ENCODE measurements at places on chromosomes 2 and 18.
A peak's percentile ranks its signal among the peaks of the same experiment; 100 is the strongest.

GRCh38 chr2:22855081-22855480 lies 529.9 kb upstream of the KLHL29 start:
- DNase-seq = no peak

DNA sequence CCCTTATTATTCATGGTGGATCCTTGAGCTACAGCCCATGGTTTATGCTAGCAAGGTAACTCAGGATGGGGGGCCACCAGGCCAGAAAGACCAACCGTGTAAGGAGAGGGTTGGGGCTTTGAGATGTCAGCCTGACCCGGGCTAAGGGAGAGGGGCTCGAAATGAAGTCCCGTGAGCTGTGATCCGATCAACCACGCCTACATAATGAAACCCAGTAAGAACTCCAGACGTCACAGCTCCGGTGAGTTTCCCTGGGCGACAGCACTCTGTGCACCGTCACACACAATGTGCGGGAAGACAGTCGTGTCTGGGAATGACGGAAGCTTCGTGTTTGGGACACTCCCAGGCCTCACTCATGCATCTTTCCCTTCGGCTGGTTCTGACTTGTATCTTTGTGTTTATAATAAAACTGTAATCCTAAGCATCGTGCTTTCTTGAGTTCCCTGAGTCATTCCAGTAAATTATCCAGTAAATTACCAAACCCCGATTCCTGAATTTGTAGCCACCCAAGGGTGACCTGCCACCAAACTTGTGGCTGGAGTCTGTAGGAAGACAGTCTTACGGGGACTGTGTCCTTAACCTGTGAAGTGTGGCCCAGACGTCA lies 44.2 kb downstream of the CYP27C1 start:
- DNase-seq = no peak

GRCh38 chr2:157866202-157866601 lies 9.9 kb downstream of the ACVR1 start:
- no peak for DNase-seq

DNA sequence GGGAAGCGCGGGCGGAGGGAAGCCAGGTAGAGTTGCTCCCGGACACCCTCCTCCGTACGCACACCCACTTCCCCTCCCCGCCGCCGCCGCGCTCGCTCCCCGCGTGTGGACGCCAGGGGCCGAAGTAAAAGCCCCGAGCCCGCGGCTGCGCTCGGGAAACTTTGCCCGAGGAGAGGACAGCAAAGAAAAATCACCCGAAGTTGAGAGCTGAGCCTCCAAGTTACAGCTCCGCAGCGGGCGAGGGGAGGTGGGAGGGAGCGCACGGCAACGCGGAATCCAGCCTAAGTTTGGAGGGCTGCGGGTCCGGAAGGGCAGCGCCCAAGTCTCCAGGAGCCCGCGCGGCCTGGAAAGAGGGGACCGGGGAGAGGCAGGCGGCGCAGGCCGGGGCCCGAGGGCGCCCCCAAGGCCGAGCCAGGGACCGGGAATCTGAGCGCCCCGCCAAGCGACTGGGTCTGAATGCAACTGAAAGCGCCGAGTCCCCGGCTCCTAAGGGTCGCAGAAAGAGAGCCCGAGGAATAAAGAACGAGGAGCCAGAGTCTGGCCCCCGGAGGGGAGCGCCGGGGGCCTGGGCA lies 706 bp upstream of the BCL11A start:
- DNase-seq = peak; percentile 42

GRCh38 chr2:102337481-102338386 lies 17.9 kb upstream of the IL18R1 start:
- DNase-seq = no peak

DNA sequence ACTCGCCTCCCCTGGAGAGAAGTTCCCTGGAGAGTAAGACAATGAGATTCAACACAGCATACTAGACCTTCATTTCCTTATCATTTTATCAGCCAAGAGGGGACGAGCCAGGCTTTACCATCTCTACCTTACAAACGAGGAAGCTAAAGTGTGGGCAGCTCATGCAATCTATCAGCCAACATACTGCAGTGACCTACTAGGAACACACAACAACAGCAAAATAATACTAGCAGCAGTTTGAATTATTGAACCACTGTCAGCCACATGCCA lies 60.0 kb upstream of the TEX51 start:
- DNase-seq = no peak

DNA sequence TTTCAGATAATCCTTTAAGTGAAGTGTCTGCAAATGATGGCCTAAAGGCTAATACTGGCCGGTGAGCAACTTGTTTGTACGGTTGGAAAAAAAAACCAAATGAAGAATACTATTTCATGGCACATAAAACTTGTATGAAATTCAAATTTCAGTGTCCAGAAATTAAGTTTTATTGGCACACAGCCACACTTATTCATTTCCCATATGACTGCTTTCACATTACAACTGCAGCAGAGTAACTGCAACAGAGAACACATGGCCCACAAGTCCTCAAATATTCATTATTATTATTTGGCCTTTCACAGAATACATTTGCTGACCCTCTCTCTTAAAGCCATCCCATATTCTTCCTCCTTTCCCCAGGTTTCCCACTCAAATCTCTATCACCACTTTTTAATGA lies 1268.6 kb downstream of the LRP1B start:
- DNase-seq = no peak
